ENCODE measurements at places on chromosomes 6 and 20.
A peak's percentile ranks its signal among the peaks of the same experiment; 100 is the strongest.

GRCh38 chr20:24102290-24102689 is 113.7 kb upstream of the GGTLC1 start:
- no peak for DNase-seq

DNA sequence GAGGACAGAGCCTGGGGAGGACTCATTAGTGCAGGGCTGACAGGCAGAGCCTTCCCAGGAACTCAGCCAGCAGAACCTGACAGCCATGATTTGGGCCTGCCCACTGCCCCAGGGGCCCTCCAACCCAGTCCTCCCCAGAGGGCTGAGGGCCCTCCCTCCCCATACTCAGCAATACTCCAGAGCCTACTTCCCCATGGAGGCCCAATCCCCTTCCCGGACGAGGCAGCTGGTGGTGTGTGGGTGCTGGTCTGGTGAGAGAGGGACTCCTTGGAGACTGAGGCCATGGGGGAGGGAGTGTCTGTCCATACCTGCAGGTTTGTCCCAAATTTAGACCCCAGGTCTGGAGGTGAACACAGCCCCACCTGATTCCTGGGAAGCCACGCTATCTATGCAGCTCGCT is 120.9 kb upstream of the MLN start:
- no peak for DNase-seq

- DNase-seq = no peak
Measured at GRCh38 chr6:4264601-4265000, 129.2 kb upstream of the ECI2 start.

- no peak for DNase-seq
Measured at GRCh38 chr6:44976677-44977641, 351.2 kb upstream of the RUNX2 start.

DNA sequence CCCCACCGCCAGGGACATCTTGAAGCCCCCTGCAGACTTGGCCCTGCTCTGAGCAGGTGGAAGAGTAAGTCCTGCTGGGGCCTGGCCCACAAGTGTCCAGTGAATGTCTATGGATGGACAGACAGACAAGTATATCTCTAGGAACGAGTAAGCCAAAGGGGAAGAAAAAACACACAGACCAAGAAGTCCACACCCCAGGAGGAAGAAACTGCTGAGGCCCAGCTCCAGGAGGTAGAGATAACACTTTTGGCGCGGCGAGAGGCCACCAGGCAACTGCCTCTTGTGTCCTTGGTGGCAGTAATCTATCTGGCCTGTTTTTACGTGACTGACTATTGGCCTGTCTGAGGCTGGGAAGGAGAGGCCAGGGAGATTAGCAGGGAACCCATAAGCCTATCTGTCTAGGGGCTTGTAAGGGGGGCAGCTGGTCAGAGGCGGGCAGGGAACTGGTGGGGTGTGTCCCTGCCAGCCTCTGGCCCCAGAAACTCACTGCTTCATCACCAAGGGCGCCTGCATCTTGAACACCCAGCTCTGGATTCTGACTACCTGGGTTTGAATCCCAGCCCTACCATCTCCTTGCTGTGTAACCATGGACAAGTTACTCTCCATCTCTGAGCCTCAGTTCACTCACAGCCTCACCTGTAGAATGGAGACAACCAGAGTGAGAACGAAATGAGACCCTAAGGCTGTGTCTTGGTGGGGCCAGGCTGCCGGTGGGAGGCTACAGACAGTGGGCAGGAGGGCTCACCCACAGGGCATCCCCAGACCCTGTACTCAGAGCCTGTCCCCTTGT is 31.3 kb downstream of the C20orf203 start:
- no peak for DNase-seq

DNA sequence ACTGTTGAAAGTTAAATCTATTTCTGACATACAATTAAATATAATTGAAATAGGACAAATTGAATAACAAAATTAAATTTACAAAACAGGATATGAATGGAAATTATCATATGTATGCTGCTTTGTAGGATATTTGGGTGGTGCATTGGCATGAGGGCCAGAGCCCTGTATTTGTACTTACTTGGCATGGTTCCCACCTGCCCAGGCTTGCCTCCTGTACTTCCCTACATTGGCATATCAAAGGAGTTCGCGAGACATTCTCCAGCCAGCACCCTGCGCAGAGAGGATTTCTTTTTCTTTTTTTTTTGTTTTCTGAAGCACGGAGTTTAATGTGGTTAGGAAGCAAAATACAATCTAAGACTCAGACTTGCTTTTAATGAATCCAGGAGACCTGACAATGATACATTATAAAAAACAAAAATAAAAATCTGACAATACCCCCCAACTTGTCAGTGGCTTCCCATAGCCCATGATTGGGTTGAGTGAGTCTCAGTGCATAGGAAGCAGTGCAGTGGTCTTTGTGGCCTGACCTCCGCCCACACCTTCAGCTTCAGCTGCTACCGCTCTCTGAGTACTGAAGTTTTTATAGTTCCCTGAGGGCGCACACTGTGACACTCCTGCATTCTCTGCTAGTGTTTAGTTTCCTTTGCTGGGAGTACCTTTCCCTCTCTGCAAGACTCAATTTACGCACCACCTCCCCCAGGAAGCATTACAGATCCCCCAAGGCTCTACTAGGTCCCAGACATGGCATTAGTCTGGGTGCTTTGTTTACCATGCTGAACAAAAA is 440.8 kb downstream of the UTRN start:
- DNase-seq = no peak

DNA sequence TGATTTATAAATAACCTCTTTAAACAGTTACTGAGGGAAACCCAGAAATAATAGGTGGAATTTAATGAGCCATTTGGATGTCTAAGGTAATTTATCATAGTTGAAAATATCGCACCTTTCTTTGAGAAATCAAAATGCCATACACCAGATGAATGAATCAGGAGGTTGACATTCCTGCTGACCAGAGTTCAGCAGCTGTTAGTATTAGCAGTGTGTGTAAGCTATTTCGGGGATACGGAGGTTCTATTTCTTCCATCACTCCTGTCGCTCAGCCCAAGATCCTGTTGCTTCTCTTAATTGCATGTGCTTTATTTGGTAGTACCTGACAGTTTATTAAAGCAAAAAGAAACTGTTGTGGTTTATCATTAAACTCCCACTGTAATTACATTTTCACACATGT is 67.1 kb downstream of the HDGFL1 start:
- no peak for DNase-seq

DNA sequence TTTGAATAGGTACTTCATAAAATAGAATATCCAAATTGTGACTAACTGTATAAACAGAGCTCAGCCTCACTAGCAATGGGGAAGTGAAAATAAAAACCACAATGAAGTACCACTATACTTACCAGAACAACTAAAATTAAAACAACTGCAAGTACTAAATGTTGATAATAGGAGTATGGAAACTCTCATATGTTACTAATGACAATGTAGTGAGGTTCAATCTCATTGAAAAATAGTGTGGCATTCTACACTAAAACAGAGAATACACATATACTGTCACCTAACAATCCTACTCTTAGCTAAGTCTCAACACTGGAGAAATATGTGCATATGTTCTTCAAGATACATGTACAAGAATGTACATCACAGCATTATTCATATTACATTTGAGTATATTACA is 132.0 kb upstream of the CARMIL1 start:
- DNase-seq = no peak

- DNase-seq = no peak
Measured at GRCh38 chr6:154537511-154538325, 27.2 kb upstream of the CNKSR3 start.

DNA sequence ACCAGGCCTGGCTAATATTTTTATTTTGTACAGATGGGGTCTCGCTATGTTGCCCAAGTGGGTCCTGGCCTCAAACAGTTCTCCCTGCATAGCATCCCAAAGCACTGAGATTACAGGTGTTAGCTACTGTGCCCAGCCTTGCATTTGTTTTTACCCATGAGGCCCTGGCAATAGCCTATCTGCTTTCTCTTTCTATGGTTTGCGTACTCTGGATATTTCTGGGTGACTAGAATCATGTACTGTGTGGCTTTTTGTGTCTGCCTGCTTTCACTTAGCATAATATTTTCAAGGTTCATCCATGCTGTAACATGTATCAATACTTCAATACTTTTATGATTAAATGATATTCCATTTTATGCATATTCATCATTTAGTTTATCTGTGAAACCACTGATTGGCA is 451.7 kb downstream of the GRIK2 start:
- no peak for DNase-seq

DNA sequence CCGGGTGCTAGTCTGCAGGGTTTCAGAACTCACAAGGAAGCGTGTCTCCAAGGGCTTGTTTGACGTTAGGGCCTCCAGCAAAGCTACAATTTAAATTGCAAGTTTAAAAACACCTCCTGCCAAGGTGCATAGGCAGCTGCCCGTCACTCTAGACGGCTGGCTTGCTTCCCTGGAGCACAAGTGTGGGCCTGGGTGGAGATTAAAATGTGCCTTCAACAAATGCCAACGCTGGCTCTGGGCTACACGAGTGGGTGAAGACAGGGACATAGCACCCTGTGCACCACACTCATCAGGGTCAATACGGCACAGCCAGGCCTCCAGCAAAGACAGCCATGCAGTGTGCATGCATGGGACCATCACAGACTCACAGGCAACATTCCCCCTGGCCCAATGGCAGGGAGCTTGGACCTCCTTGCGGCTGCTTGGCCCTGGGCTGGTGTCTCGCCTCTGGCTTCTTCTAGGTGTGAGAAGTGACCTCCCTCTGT is 48.4 kb upstream of the FRMD1 start:
- DNase-seq = no peak

GRCh38 chr6:16316741-16317251 is 78.4 kb downstream of the GMPR start:
- no peak for DNase-seq

- no peak for DNase-seq
Measured at GRCh38 chr20:64151633-64152530, 12.4 kb upstream of the MYT1 start.

DNA sequence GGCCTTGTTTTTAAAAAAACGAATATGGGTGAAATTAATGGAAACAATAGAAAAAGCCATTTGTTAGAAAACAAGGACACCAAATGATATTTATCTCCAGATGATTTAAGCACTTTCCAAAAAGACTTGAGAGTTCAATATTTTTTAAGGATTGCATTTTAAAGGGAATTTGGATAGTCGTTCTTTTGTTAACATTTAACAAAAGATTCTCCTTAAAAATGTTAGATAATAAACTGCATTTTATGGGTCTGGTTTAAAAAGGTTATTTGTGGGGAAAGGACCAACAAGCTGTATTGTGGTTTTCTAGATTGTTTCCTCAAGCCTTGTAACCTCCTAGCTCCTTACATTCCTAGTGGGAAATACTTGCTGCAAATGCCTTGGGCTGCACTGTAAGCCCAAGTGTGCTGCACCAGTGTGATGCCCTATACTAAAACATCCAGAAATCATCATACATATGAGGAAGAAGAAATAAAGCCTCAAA is 1.5 kb upstream of the PHIP start:
- DNase-seq = no peak

DNA sequence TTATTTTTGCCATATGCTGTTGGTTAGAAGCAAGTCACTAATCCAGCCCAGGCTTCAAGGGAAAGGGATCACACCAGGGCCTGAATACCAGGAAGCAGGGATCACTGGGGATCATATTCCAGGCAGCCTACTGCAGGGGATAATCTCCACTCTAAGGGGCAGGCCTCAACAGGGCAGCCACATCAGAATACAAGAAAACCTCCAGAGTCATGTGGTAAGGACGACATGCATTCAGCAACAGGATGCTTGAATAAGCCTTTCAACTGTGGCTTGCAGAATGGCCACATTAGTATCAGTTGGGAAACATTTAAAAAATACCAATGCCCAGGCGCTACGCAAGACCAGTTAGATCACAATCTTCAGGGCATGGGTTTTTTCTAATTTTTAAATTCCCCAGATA is 109.1 kb downstream of the LY86 start:
- no peak for DNase-seq

DNA sequence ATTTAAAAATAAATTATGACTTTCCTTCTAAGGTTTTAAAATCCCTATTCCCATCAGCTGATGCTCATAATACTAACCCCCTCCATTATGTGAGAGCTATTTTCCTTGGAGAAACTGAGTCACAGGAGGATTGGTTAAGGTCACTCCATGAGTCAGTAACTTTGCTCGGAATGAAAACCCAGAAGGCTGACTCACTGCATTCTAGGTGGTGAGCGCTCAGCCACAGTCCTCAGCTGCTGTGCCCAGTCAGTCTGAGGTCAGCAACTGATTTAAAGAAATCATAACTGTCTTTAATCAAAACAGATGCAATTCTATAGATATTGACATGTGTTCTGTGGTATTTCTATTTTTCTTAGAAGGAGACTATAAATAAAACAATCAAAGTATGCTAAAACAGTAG is 359.2 kb downstream of the GJA1 start:
- no peak for DNase-seq

- DNase-seq = peak; percentile 68
Measured at GRCh38 chr6:43983191-43983590, 144.1 kb downstream of the MRPL14 start.

GRCh38 chr6:156406099-156406498 is 371.1 kb upstream of the ARID1B start:
- DNase-seq = no peak

- no peak for DNase-seq
Measured at GRCh38 chr6:163501439-163501838, 86.9 kb downstream of the QKI start.

- DNase-seq = no peak
Measured at GRCh38 chr20:23652371-23652770, 14.6 kb upstream of the CST3 start.

- no peak for DNase-seq
Measured at GRCh38 chr20:59525500-59526241, 78.7 kb upstream of the PHACTR3 start.

DNA sequence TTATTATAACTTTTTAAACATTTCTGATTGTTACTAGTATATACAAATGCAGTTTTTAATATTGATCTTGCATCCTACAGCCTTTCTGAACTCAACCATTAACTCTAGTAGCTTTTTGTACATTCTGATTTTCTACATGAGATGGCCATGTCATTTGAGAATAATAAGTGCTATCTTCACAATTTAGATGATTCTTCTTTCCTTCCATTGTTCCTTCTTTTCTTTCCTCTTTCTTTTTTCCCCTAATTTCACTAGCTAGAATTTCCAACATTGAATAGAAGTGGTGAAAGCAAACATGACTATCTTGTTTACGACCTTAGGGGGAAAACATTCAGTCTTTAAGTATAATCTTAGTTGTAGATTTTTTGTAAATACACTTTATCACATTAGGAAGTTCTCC is 128.2 kb upstream of the PRSS16 start:
- DNase-seq = no peak

DNA sequence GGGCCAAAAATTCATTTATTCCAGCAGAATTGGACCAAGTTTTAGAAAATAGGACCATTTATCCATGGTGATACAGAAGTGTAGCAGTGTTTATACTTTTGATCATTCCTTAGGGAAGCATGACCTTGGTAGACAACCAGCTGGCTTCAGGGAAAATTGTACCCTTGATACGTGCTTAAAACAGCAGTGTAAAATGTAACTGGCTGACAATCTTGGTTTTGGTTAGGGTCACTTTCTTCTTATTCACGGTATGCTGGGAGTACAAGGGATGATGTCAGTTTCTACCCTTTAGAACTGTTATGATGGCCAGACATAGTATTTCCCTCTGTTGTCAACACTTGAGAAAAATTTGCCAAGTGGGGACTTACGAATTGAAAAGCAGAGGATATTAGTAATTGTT is 157.1 kb downstream of the BCKDHB start:
- DNase-seq = no peak

GRCh38 chr20:63090052-63090451 is 83.3 kb upstream of the BHLHE23 start:
- peak; percentile 39 for DNase-seq
